ENCODE measurements at places on chromosomes 6 and 20. TPM values are rescaled to one million over a fixed set of nuclear protein-coding genes. Genes with fewer than 3 reads are reported as not detected.

DNA sequence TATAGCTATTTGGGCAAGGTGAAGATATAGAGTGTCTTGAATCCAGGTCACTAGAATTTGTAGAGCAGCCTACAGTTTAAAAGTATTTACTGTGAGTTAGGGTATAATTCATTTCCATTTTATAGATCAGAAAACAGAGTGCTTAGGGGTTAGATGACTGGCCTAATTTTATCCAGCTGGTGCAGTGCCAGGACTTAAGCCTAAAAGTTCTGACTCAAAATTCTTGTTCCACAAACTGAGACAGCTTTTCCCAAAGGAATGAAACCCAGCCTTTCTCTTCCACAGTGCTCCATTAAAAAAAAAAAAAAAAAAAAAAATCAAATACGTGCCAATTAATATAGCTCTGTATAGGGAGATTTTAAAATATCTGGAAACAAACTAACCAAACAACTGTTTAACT, 441.0 kb upstream of the MARCKS start:
- DNase-seq, result no peak
- no peaks in the 10 kb centered on the region for H3K4me1 ChIP-seq
- H3K27ac ChIP-seq, result no peak overlapping the region
- no peak overlapping the region for H3K4me3 ChIP-seq
- H3K36me3 ChIP-seq, result no peaks in the 10 kb centered on the region
- H3K27me3 ChIP-seq, result peaks cover 2% of the 10 kb centered on the region

- no peaks in the 10 kb centered on the region for H3K36me3 ChIP-seq
- no peaks in the 10 kb centered on the region for H3K27me3 ChIP-seq
- H3K27ac ChIP-seq, result no peak overlapping the region
- no peak overlapping the region for H3K4me3 ChIP-seq
- DNase-seq, result no peak
- H3K4me1 ChIP-seq, result peaks cover 22% of the 10 kb centered on the region
These were observed 80.6 kb downstream of the ATG5 start for GRCh38 chr6:106244931-106245330.

DNA sequence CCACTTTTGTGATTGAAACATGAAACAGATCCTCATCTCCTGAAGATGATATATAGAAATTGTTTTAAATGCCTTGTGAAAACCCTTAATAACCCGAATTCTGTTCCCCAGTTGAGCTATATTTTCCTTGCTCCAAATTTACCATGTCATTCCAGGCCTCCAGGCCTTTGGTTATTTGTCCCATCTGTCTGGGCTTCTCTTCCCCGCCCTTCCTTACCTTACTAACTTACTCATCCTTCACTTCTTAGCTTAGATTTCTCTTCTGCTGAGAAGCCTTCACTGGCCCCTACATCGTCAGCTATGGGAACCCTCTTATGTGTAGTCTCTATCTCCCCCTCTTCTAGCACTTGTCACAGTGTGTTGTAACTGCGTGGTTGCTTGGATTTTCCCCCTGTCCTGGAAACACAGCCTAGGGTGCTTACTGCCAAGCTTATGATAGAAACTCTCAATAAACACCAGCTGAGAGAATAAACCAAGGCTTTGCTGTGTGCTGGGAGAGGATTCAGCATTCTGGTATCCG, 68.6 kb downstream of the SGK1 start:
- no peaks in the 10 kb centered on the region for H3K27me3 ChIP-seq
- DNase-seq, result no peak
- no peak overlapping the region for H3K27ac ChIP-seq
- no peaks in the 10 kb centered on the region for H3K36me3 ChIP-seq

DNA sequence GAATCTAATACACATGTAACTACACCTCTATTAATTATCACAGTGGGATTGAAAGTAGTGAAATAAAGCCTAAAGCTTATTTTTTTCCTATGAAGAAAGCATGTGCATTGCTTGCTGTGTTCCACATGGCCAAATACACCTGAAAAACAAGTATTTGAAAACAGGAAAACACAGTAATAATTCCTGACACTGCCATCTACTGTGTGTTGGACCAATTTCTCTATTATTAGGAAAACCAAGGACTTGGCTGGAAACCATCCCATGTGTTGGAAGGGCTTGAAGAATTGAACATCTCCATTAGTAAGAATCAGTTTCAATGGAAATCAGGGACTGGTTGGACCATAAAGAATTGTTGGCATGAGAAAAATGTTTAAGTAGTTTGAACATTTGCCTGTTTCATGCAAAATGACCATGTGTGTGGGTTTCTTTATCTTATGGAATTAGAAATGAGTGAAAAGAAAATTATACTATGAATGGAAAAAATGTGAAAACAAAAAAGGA, 124.1 kb downstream of the PHF3 start:
- H3K4me3 ChIP-seq, result no peak overlapping the region
- peaks cover 9% of the 10 kb centered on the region for H3K36me3 ChIP-seq
- DNase-seq, result no peak
- no peaks in the 10 kb centered on the region for H3K4me1 ChIP-seq

DNA sequence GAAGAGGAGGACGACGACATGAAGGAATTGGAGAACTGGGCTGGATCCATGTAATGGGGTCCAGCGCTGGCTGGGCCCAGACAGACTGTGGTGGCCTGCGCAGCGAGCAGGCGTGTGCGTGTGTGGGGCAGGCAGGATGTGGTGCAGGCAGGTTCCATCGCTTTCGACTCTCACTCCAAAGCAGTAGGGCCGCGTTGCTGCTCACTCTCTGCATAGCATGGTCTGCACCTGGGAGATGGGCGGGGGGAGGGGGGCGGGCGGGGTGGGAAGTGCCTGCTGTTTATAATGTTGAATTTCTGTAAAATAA, 42.3 kb downstream of the CHMP4B start:
- no peak for DNase-seq
- peaks cover 4% of the 10 kb centered on the region for H3K36me3 ChIP-seq
- H3K4me3 ChIP-seq, result no peak overlapping the region
- peaks cover 10% of the 10 kb centered on the region for H3K27me3 ChIP-seq
- peaks cover 2% of the 10 kb centered on the region for H3K4me1 ChIP-seq
- H3K27ac ChIP-seq, result no peak overlapping the region

DNA sequence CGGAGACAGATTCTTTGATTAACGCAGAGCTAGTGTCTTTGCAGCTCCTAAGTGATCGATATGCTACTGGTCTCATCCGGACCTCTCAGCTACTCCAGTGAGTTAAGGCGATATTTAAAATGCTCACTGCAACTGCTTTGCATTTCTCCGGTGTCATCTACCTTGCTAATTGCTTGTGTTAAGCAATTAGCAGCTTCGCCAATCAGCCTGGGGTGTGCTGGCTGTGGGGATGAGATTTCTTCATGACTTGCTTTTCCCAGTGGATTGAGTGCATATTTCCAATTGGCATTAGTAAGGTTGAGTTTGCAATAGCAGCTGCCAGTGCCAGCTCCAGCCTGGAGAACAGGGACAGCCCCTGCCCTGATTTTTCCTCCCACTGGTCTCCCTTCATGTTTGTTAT, 18.0 kb upstream of the GGTLC1 start:
- H3K36me3 ChIP-seq, result no peaks in the 10 kb centered on the region
- peaks cover 3% of the 10 kb centered on the region for H3K27me3 ChIP-seq
- H3K4me1 ChIP-seq, result peaks cover 4% of the 10 kb centered on the region
- no peak overlapping the region for H3K4me3 ChIP-seq

HCRTR2 gene
- not detected for total RNA-seq

PSORS1C2 gene
- total RNA-seq, result 0.49 TPM

Measured in glutamatergic neuron (in vitro differentiated cells).